A549 treated with Hydrocortisone at 1 μM for 4 hours (cell line): ENCODE measurements at places on chromosomes 5 and 9. TPM values are rescaled to one million over a fixed set of nuclear protein-coding genes. Genes with fewer than 3 reads are reported as not detected.

SLC6A3 gene
- total RNA-seq = 0.62 to 0.97 TPM (median 0.75 TPM) in 5 replicates

KIAA0825 gene
- 0.39 to 0.55 TPM (median 0.46 TPM) in 5 replicates for total RNA-seq

C5orf58 gene
- total RNA-seq = not detected in 5 replicates

MLANA gene
- total RNA-seq = not detected in 5 replicates

FSTL4 gene
- total RNA-seq = 4.3 to 6.4 TPM (median 4.6 TPM) in 5 replicates

C5orf46 gene
- 0.29 TPM in 1 of 5 replicates, not detected in the others for total RNA-seq

DEPDC1B gene
- 13.2 to 17.6 TPM (median 15.0 TPM) in 5 replicates for total RNA-seq

CAVIN4 gene
- 0.29 to 0.53 TPM (median 0.46 TPM) in 5 replicates for total RNA-seq

TRAF2 gene
- total RNA-seq = 43.3 to 61.4 TPM (median 48.8 TPM) in 5 replicates

FREM1 gene
- not detected in 5 replicates for total RNA-seq

IFT74 gene
- total RNA-seq = 11.6 to 15.5 TPM (median 12.9 TPM) in 5 replicates

PDGFRB gene
- total RNA-seq = 0.18 to 0.74 TPM (median 0.36 TPM) in 5 replicates

PCDHA6 gene
- total RNA-seq = 0.05 to 0.08 TPM (median 0.08 TPM) in 3 of 5 replicates, not detected in the others

AIF1L gene
- total RNA-seq = 1.5 to 1.9 TPM (median 1.7 TPM) in 5 replicates

SAPCD2 gene
- total RNA-seq = 17.6 to 24.7 TPM (median 21.7 TPM) in 5 replicates

CDH10 gene
- 0.09 to 0.20 TPM (median 0.14 TPM) in 5 replicates for total RNA-seq

HMCN2 gene
- 0.02 to 0.16 TPM (median 0.10 TPM) in 4 of 5 replicates, not detected in the other for total RNA-seq

FAM151B gene
- total RNA-seq = 1.1 to 1.7 TPM (median 1.4 TPM) in 5 replicates

CCL28 gene
- total RNA-seq = 0.03 to 0.13 TPM (median 0.06 TPM) in 5 replicates

PCDHGB1 gene
- total RNA-seq = 1.3 to 2.2 TPM (median 1.6 TPM) in 5 replicates

SH3RF2 gene
- total RNA-seq = 2.0 to 2.8 TPM (median 2.4 TPM) in 5 replicates

TBC1D13 gene
- total RNA-seq = 20.7 to 24.8 TPM (median 21.3 TPM) in 5 replicates

BARHL1 gene
- not detected in 5 replicates for total RNA-seq

PCSK1 gene
- total RNA-seq = 0.16 to 0.51 TPM (median 0.22 TPM) in 5 replicates

TPPP gene
- total RNA-seq = 6.4 to 7.4 TPM (median 7.2 TPM) in 5 replicates

DOK3 gene
- 2.7 to 6.1 TPM (median 3.8 TPM) in 5 replicates for total RNA-seq

EPB41L4B gene
- 21.4 to 25.7 TPM (median 23.9 TPM) in 5 replicates for total RNA-seq

GNA14 gene
- total RNA-seq = 0.03 to 0.14 TPM in 2 of 5 replicates, not detected in the others

AGXT2 gene
- total RNA-seq = not detected in 5 replicates

SLC36A2 gene
- total RNA-seq = not detected in 5 replicates

TAF11L10 gene
- not detected in 5 replicates for total RNA-seq

GAPT gene
- not detected in 5 replicates for total RNA-seq

TPD52L3 gene
- total RNA-seq = not detected in 5 replicates
